ENCODE measurements at places on chromosomes 13 and 19.
A peak's percentile ranks its signal among the peaks of the same experiment; 100 is the strongest.

GRCh38 chr13:48739386-48739964, 85.7 kb downstream of the CYSLTR2 start:
- DNase-seq = no peak

DNA sequence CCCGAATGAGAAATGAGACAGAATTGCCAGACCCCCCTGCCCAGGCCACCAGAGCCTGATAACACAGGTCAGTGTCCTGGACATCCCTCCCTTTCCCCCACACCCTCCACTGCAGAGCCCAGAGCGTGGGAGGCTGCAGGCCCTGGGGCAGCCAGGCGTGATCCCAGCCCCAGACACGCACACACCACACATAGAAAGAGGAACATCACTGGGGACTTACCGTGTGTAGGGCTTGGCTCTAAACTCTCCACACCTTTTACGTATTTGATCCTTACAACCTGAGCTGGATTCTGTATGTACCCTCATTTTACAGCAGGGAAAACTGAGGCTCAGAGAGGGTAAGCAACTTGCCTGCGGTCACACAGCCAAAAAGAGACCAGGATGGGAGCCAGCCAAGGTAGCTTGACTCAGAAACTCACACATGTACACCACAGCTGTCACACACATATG, 334 bp upstream of the ANGPTL6 start:
- DNase-seq = peak; percentile 47

DNA sequence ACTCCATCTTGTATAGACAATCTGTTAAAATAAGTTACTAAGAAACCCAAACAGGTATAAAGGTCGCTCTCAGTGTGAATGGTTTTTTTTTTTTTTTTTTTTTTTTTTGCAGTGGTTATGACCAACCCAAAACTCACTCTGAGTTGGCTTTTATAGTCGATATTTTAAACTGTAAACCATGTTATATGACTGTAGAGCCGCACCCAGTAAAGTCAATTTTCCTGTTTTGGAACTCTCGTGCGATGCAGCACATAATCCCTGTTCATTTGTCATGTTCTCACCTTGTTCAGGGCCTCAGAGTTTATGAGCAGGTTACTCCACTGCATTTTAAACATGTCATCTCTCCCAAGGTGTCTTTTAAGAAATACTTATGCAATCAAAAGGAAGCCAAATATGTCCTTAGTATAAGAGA, 112.5 kb downstream of the KLF5 start:
- DNase-seq = no peak

DNA sequence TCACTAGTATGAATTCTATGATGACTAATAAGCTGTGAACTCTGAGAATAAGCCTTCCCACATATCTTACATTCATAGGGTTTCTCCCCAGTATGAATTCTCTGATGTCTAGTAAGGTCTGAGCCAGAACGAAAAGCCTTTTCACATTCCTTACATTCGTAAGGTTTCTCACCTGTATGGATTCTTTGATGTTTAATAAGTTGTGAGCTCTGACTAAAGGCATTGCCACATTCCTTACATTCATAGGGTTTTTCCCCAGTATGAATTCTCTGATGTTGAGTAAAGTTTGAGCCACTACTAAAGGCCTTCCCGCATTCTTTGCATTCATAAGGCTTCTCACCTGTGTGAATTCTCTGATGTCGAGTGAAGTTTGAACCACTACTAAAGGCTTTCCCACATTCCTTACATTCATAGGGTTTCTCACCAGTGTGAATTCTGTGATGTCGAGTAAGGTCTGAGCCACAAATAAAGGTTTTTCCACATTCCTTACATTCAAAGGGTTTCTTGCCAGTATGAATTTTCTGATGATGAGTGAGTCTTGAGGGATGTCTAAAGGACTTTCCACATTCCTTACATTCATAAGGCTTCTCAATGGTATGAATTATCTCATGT, 30.7 kb upstream of the ZFP82 start:
- no peak for DNase-seq

- DNase-seq = no peak
Observed at GRCh38 chr19:6797646-6798045, 25.1 kb downstream of the VAV1 start.

DNA sequence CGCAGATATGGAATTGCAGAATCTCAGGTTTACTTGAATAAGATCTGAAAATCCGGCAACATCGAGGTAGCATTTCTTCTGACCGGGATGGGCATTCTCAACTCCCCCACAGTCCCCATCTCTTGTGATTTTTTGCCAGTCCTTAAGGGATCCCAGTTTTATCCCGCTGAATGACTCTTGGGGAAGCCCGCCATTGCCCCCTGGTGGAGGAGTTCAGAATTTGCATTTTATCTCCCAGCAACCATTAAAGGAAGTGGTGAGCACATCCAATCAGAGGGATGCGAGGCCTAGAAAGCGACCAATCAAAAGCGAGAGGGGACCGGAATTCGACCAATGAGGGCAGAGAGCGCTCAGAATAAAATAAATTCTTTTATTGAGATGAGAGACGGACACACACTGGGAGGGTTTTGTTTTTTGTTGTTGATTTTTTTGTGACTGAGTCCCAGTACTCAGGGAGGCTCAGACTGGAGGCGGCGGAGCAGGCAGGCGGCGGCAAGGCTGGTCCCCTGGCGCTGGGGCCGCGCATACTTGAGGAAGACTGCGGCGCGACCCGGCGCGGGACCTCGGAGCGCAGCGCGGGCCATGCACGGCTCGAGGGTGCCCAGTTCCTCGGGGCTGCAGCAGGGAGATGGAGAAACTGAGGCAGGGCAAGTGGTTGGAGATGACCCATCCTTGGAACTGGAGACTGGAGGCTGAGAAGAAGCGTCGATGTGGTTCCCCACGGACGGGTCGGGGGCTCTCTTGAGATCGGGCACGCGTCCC, 3.9 kb upstream of the TTC9B start:
- peak; percentile 83 for DNase-seq

GRCh38 chr19:21593008-21593481, 87.6 kb downstream of the ZNF429 start:
- DNase-seq = no peak

DNA sequence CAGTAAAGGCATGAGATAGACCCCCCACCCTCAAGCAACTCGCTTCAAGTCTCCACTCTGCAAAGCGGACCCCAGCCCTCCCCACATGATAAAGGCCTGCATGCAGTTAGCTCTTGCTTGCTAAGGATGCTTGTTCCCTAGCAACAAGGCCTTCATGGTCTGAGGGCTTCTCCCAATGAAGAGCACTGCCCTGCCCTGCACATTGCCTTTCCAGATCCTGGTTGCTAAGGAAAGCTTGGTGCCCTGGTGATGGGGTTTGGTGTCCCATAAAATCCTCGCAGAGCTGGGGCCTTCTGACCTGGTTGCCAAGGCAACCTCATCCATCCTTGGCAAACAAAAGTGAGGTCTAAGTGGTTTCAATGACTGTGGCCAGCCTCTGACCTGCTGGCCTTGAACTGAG, 6.0 kb downstream of the DBP start:
- DNase-seq = no peak

DNA sequence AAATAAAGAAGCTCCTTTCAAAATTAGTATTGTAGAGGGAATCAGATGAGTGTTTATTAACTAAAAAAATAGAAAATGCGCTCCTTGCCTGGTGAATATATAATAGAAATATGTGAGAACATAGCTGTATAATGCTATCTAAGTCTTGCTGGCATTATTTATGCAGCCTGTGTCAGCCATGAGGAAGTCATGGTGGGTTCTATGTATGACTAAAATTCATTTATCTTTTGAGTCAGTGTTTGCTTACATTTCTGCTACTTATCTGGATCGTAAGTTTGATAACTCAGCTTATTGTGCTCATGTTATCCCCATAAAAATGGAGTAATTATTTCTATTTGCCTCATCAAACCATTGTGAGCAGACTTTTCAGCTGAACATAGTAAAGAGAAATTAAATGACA, 449.3 kb downstream of the OXGR1 start:
- no peak for DNase-seq

DNA sequence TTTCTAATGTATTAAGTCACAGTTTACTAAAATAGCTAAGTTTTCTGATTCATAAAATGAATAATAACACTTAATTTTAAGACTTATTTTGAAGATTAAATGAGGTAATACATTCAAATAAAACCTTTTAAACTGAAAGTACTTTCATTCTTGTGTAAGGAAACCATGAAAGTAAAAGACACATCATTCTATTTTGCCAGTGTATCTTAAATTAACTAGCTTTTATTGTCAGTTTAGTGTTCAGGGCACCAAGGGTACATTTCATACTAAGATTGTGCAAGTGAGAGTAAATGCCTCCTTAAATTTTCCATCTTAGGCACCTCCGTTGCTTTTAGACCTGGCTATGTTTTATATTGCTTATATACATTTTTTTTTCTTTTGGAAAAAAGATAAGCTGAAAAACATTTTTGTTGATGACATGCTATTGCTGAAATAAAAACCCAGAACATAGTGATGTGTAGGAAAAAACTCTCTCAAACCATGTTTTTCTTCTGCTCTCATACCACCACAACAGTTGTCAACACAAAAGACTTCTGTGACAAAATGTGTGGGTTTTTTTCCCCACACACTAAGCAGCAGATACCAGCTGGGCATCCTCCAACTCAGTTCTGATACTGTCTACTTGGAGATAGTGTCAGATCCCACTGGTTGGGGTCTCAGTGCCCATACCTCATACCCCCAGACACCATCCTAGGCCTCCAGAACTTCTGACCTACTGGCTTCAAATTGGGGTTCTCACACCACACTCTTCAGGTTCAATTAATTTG, 30.7 kb upstream of the LPAR6 start:
- no peak for DNase-seq

DNA sequence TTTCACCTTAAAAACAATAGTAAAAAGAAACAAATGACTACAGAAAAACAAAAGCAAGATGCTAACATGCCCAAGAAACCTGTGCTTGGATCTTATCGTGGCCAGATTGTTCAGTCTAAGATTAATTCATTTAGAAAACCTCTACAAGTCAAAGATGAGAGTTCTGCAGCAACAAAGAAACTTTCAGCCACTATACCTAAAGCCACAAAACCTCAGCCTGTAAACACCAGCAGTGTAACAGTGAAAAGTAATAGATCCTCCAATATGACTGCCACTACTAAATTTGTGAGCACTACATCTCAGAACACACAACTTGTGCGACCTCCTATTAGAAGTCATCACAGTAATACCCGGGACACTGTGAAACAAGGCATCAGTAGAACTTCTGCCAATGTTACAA, 6.0 kb downstream of the CKAP2 start:
- DNase-seq = no peak

GRCh38 chr19:38975861-38976271, 324 bp upstream of the FBXO17 start:
- DNase-seq = peak; percentile 51

DNA sequence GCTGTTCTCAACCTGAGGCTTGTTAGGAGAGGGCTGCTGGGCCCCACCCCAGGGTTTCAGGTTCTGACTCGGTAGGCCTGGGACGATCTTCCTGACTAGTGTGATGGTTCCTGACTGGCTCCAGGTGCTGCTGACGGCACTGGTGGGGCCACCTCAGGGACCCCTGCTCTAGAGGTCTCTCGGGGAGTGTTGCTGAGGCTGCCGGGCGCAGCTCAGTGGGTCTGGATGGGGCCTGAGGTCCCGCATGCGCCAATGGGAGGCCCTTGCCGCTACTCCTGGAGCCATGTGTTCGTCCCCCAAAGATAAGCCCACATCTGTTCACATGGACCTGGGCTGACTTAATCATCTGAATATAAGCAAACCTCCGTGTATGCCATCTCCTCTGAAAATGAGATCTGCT, 133.0 kb downstream of the ATP11A start:
- DNase-seq = no peak

- no peak for DNase-seq
Observed at GRCh38 chr19:19049406-19049805, 14.4 kb upstream of the SLC25A42 start.

GRCh38 chr13:71879129-71879535, 12.1 kb upstream of the DACH1 start:
- no peak for DNase-seq

DNA sequence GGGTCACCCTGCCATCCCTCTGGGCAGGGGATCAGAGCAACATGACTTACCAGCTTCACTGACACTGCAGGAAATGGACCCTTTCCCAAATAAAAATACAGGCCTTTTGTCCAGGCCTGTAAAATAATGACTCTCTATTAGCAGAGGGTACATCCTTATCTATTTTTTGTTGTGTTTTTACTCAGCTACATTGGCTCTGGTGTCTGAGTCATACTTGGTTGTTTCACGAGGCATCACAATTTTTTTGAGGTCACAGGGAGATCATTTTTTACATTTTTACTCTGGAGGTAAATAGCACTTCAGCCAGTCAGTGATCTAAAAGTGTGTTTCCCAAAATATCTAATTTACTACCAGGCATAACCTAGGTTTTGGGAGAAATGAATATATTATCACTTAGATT, 6.9 kb upstream of the HTR2A start:
- no peak for DNase-seq

GRCh38 chr13:23928985-23929384, 31.7 kb upstream of the C1QTNF9B start:
- DNase-seq = no peak

GRCh38 chr19:29655648-29656335, 9.5 kb upstream of the PLEKHF1 start:
- DNase-seq = no peak

- no peak for DNase-seq
Observed at GRCh38 chr13:28137596-28137995, 749 bp upstream of the PAN3 start.

DNA sequence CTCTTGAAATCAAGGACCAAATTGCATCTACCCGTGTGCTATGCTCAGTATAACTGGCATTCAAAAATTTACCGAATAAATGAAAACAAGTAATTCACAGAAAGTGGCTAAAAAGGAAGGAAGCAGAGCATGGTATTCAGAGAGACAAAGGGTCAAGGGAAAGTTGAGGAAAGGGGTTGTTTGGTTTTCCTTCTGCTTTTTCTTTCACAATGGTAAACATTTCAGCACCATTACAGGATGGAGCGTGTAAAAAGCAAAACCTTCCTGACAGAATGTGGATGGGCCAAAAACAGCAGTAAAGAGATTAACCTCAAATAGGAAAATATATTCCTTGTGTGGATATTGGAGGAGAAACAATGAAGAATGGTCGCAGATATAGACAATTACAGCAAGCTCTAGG, 14.8 kb downstream of the DIAPH3 start:
- DNase-seq = no peak

- DNase-seq = no peak
Observed at GRCh38 chr13:21541271-21541670, 62.7 kb downstream of the MICU2 start.

GRCh38 chr13:42891591-42891990, 100.5 kb downstream of the EPSTI1 start:
- DNase-seq = no peak

DNA sequence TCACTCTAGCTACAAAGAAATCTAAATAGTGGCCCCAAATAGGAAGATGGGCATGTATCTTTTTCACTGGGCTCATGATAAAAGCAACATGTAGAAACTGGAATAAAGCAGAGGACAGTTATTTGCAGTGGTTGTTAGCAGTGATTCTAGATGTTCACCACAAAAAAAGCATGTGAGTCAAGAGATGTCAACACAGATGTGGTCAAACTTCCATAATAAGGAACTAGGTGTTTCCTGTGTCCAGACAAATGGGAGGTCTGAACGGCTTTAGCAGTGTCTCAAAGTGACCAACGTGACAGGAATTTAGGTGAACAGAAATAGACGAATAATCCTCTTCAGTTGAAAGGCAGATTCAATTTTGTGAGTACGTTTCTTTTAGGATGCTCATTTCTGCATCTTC, 162.7 kb downstream of the TBC1D4 start:
- DNase-seq = no peak

- no peak for DNase-seq
Observed at GRCh38 chr13:75334634-75335447, 147.1 kb downstream of the TBC1D4 start.

Measured in renal pelvis (tissue), 12 donors.